8988T (cell line): ENCODE measurements at places on chromosomes 12 and 14.

DNA sequence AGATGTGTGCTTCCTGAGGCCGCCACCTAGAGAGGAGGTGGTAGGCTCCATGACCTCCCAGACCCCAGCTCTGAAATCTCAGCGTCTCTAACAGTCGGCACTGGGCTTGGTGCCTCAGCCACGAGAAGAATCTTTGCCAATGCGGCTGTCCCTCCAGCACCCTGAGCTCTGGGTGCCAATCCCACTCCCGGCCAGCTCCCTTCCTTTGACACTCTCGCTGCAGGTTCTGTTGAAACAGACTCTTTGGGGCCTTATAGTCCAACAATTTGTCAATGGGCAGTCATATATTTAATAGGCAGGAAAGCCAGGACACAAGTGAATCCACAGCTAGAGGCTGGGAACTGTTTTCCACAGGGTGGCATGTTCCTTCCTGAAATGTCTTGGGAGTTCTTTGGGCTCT, 52.8 kb downstream of the PRMT8 start:
- DNase-seq: no peak

DNA sequence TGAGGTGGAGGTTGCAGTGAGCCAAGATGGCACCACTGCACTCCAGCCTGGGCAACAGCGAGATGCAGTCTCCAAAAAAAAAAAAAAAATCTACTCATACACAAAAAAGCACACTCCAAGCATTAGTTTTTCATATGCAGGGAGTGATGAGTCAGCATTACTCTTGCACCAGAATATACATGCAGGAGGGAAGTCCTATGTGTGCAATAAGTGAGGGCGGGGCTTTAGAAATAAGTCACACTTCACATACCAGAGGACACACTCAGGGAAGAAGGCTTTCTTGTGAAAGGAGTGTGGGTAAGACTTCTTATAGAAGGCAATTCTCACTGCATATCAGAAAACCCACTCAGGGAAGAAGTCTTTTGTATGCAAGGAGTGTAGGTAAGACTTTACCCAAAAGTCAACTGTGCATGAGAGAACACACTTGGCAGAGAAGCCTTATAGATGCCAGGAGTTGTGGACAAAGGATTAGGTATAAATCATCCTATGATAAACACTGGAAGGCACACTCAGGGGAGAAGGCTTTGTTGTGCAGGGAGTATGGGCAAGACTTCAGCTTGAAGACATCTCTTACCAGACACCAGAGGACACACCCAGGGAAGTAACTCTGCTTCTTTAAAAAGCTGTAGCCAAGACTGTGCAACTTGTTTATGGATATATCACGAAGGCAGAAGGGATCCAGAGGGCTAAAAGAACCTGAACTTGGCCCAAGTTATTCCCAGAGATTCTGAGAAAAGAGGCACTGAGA, 50.5 kb downstream of the ATF7 start:
- no peak for DNase-seq

GRCh38 chr12:108772891-108773797, 41.8 kb upstream of the CORO1C start:
- DNase-seq: no peak

DNA sequence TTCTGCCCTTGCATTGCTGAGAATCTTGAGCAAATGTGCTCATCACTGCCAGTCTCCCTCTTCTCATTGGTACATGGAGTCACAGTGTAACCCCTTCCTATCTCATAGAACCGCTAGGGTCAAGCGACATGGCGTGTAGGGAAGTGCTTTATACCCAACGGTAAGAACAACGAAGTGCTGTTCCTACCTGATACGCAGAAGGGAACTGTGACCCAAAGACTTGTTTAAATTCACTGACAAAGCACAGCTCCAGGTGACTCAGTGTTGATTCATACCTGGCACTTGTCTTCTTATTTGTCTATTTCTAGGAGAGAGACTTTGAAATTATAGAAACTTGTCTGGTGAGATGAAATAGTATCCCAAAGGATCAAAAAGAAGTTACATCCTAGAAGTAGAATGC, 53.7 kb downstream of the FBXL14 start:
- no peak for DNase-seq

DNA sequence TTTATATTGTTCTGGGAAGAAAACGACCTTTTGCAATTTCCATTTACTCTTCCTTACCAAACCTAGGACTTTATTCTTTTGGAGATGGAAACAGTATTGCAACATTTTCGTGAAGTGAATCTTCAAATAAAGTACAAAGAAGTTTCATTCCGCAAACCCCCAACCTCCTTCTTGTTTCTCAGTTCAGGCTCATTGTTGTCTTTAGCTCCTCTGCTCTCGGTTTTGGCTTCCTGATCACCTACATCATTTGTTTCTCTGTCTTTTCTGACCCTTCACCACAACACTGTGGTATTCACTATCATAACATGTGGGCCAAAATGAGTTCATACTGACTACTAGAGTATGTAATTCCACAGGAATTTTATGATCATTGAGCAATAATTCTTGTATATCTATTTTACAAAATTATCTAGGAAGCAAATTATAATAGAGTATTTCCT, 266.8 kb downstream of the ADAMTS20 start:
- DNase-seq: no peak

DNA sequence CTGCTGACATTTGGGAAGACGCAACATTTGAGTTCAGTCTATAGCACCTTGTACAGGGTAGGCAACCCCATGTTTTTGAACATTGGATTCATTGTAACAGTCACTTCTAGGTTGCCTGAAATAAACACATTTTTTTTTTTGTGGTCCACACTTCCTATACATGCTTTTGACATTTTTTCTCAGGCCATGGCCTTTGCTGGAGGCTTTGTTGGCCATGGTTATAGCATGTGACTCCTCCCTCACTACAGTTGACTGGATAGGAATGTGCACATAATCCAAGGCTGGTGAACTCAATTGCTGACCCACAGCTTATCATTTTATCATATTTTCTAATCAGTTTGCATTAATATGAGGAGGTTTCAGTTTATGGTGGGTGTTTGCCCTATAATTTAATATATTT, 60.6 kb downstream of the TMEM117 start:
- DNase-seq: no peak

GRCh38 chr12:95173392-95174251, 43.6 kb downstream of the FGD6 start:
- DNase-seq: no peak

GRCh38 chr12:53983950-53984572, 885 bp upstream of the HOXC10 start:
- DNase-seq: no peak

GRCh38 chr14:73428353-73428824, 30.0 kb downstream of the NUMB start:
- DNase-seq: no peak

DNA sequence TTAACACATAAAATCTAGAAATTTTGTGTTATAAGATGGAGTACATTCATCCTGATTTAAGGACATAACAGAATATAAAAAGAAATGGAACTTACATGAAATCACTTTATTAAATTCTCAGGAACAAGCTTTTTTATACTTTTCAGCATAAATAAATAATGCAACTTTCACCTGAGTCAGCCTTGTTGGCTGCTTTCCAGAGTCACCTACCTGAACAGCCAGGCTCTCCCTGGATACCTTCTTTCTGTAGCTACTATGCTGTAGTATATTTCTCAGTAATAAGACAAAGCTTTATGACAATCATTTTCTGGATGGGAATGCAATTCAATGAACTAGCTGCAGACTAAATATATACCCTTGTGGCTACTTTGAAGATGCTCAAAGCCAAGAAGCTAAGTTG, 111.9 kb downstream of the NTS start:
- DNase-seq: no peak

DNA sequence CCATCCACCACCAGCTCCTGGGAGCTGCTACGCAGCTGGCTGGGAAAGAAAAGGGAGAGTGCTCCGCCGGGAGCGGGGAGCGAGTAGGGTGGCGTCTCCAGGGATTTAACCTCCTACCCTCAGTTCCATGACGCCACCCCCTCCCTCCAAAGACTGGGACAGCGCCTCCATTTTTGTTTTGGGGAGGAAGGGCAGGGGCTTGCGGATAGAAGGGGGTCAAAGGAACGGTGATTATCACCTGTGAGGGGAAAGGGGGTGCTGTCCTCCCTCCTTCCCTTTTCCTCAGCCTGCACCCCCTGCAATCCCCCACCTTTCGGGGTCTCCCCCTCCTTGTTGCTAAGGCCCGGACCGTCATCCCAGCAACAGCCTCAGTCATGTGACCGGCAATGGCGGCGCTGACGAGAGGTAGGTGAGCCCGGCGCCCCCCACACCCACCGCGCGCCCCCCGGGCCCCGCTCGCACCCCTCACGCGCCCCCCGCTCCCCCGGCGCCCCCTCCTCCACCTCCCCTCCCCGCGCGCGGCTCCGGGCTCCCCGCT, at the start of gene DTX3:
Gene DTX3, plus strand, starts transcription at position 371 of the 538 bp plus-strand sequence. CDS start 1,694 bp downstream, outside the sequence.
- DNase-seq: no peak

DNA sequence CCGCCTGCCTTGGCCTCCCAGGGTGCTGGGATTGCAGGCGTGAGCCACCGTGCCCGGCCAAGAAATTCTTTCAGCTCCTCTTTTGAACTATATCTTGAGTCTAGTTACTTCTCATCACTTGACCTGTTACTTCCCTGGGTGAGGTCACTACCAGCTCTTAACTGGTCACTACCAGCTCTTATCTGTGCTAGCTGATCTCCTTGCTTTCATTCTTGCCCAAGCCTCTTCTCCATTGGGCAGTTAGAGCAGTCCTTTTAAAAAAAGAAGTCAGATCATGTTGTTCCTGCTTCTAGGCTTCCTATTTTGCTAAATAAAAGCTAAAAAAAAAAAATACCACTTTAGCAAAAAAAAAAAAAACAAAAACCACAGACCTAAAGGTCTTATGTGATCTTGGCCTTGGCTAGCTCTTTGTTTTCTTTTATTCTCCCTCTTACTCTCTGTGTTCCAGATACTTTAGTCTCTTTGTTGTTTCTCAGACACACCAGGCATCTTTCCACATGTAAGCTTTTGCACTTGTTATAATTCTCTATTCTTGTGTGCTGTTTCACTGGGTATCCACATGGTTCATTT, 63.5 kb downstream of the RAD51B start:
- DNase-seq: no peak

DNA sequence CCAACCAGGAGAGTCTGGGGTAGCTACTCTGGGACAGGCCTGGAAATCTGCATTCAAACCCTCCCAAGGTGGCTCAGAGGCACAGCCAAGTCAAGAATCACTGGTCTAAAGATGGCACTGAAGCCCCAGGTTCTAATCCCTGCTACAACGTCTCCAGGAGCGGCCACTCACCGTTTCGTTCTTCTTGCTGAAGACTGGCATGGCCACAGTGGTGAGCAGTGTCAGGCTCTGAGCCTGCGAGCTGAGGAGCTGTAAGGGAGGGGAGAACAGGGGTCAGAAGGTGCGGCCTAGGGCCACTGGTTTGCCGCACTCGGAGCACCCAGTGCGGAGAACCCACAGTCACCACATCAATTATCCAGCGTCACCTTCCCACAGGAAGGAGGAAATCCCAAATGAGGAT, 38.8 kb downstream of the CACNA2D4 start:
- no peak for DNase-seq

DNA sequence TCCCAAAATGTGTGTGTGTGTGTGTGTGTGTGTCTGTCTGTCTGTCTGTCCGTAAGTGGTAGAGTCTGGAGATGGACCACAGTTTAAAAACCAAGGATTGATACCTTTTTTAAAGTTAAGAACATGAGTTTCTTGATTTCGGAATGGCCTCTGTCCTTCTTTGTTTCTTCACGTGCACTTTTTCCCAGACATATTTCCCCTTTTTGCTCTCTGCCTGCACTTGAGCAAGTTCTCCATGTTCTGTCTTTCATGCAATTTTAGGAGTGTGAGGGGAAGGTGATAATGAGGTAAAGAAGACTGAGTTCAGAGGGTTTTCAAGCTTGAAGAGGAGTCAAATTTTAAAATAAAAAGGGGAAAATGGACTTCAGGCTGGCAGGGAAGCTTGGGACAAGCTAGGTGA, 12.7 kb downstream of the OLR1 start:
- DNase-seq: no peak

DNA sequence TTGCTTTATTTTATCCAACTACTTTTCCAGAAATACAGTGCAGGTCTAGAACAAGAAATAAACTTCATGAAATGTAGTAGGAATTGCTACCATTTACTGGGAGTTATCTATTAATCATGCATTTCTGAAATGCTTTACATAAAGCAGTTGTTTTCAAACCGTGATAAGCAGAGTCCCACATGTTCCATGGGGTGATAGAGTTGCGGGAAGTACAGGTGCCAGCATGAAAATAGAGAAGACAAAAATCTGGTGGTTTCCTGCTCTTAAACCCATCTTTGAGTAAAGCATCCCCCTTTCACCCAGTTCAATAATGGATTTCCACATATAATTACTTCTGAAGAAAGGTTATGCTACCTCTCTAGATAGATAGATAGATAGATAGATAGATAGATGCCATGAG, 123.7 kb upstream of the PDZRN4 start:
- DNase-seq: no peak

DNA sequence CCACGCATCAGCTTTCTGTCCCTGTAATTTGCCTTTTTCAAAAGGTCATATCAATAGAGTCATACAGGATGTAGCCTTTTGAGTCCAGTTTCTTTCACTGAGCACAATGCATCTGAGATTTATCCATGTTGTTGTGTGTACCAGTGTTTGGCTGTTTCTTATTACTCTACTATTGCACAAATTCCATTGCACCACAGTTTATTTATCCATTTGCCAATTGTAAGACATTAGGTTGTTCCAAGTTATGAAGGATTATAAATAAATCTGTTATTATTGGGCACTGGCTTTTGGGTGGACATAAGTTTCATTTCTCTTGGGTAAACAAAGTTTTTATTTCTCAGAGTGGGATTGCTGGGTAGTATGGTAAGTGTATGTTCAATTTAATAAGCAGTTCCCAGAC, 68.3 kb upstream of the TBPL2 start:
- DNase-seq: no peak

GRCh38 chr12:100472325-100472724, 1.3 kb upstream of the NR1H4 start:
- DNase-seq: no peak
